ENCODE measurements at places on chromosomes 12 and 14. TPM values are rescaled to one million over a fixed set of nuclear protein-coding genes. Genes with fewer than 3 reads are reported as not detected.

GRCh38 chr12:118813778-118814357 is 167.5 kb upstream of the SRRM4 start:
- no peak for DNase-seq

DNA sequence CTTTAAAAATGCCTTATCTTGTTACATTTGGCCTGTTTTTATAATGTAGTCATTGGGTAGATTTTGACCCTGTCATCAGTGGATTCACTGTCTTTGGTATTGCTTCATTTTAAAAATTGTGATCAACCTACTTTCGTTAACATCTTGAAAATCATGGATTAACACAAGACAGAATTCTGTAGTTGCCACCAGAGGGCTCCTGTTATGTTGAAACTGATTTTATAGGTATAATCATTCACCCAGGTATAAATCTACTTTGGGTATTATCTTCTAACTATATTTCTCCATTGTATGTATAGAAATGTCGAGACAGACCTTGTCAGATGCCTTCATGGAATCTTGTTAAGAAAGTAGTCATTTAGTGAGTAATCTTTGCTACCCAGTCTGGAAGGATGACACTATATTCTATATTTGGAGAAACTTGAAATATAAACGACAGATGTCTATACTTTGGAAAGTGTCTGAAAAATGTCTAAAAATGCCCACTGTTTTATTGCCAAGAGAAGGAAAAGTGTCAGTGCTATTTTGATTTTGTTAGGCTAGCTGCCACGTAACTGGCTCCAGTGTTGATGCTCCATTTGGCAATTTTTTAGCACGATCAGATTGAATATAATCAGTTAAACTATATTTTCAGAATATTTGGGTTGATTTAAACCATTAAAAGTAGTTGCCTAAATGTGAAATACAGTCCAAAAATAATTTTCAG is 129.4 kb downstream of the PELI2 start:
- DNase-seq: peak; percentile 13

Gene ABCC9
- 0.67 TPM for total RNA-seq

DNA sequence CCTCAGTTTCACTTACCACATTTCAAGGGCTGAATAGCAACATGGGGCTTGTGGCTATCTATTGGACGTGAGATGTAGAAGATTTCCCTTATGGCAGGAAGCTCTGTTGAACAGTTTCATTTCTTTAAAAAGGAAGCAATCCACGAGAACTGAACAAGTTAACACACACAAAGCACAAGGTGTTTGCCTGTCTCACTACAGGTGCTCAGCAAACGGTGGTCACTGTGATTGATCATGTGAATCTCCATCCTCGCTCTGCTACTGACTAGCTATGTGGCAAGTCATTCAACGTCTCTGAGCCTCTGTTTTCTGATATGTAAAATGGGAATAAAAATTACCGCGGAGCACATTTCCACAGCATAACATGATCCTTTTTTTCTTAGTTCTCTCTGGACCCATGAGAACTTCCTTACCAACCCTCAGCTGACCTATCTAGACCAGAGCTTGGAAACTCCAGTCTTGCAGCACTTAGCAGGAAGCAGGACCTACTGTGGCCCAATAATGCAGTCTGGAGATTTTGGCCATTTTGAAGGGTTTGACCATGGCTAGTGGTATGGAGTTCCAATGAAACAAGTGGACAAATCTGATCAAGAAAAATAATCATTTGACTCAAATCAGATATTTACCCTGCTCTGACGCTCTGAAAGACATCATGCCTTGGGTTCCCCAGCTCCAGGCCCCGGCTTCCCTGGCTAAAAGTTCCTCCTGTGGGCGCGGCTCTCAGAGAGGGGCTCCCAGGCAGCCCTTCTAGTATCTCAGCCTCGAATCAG is 278.8 kb downstream of the ZFP36L1 start:
- DNase-seq: no peak

Gene CLEC4D
- not detected for total RNA-seq

Gene NOVA1
- not detected for total RNA-seq

- DNase-seq: peak; percentile 38
Measured at GRCh38 chr12:93518725-93519124, 51.4 kb downstream of the MRPL42 start.

DNA sequence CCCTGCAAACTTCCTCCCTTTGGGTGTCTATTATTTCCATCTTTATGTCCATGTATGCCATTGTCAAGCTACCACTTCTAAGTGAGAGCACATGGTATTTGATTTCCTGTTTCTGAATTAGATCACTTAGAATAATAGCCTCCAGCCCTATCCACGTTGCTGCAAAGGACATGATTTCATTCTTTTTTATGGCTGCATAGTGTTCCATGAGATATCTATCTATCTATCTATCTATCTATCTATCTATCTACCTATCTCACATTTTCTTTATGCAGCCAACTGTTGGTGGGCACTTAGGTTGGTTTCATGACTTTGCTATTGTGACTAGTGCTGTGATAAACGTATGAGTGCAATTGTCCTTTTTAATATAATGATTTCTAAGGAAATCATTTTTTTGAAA is 11.2 kb upstream of the MRPL42 start:
- no peak for DNase-seq

Gene ATP2A2
- 249 TPM for total RNA-seq

GRCh38 chr12:91240386-91241095 is 57.9 kb upstream of the DCN start:
- no peak for DNase-seq

Gene KRT80
- total RNA-seq: 3.3 TPM

DNA sequence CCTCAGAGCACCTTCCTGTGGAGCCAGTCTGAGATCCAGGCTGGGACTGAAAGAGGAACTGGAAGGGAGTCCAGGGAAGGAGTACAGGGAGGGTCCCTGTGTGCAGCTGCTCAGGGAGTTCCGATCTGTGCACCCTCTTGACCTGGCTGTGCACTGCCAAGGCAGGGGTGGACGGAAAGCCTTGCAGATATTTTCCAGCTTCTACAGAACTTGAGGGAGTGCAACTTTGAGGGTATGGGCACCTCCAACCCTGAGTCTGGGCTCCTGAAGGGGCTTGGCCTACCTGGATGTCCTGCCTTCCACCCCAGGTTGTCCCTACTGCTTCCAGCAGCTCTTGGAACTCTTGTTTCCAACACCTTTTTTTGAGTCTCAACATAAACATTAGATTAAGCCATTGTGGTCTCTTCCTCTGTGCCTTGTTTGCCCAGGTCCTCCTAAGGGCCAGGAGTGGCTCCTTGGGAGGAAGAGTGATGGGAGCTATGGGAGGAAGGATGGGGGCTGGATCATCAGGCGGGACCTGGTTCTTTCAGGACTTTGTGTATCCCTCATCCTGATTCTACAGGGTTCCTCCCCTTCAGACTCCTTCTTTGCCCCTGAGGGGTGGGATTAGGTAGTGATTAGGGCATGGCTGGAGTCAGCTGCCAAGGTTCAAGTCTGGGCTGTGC is 3.5 kb downstream of the KRT7 start:
- DNase-seq: no peak

DNA sequence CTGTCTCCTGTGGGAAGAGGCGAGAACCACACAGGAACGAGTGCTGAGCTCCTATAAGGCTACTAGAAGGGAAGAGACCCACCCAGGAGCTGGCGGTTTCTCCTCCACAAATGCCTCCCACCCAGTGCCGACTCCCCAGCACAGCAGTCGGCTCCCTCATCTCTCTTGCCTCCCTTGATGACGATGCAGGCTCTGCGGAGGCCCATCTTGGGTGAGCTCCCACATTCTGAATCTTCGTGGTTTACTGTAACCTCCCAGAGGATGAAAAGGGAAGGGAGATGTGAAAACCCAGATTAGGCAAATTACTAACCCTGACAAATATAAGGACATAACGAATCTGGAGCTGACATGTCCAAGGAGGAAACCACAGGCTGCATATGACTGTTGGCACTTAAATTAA is 23.8 kb downstream of the GRIN2B start:
- DNase-seq: no peak

DNA sequence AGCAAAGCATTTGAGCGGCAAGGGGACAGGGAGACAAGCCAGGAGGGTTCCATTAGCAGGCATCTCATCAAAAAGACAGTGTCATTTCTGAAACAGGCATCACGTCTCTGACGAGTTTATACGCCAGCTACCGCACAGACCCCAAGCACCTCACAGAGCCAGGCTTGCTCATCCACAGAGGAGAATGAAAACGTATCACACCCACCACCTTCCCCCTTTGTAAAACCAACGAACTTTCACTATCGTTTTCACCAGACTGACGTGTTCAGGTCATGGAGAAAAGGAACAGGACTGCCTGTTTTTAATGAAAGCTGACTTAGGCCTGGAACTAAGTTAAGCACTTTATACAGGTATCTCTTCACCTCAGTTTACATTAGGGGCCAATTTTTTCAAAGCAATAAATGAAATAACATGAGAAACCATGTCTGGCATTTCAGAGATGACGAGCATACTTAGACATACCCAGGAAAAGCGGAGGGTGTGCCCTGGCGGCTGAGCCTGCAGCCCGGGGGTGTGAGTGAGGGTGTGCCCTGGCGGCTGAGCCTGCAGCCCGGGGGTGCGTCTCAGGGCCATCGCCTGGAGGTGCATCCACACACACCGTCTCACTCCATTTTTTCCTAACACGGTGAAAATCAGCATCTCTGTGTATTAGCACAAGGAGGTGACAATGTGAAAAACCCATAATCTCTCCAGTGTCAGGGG is 41.9 kb downstream of the STX2 start:
- DNase-seq: no peak

Gene AGAP2
- total RNA-seq: 0.08 TPM

GRCh38 chr14:100892496-100893227 is 10.9 kb downstream of the RTL1 start:
- DNase-seq: no peak

DNA sequence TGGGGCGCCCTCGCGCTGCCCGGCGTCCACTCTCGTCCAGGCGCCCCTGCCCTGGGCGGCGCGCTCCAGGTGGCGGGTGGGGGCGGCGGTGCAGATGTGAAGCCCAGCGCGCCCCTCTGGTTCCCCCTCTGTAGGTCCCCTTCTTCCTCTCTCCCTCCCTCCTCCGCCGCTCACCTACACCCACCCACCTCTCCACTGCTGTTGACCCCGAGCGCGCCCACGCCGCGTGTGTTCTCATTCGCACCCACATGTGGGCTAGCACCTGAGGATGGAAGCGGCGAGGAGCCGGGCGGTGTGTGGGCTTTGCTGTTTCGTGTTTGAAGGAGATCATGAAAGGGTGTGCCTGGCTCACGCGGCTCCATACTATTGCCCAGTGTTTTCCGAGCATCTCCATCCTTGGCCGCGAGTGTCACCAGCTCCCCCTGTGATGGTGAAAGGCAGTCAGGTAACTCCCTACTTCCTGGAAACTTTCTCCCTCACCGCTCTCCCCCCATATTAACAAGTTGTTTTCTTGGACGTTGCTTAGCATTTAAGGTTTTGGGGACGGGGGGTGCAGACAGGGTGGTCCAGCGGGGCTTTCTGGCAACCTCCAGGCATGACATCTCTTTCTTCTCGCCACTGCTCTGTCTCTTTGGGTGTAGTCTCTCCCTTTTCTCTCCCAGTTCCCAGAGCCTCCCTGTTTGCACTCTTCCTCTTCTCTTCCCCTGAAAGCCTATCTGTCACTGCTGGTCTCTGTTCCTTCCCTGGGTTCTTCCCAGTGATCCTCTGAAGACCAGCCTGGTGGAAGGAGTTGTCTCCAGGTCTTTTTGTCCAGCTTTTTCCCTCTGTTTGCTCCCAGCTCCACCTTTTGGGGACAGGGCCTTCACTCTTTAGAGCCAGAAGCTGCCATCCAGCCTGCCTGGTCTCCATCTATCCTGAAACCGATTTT is 1.6 kb downstream of the CACNA1C start:
- DNase-seq: no peak

Gene ACSS3
- total RNA-seq: 0.93 TPM

DNA sequence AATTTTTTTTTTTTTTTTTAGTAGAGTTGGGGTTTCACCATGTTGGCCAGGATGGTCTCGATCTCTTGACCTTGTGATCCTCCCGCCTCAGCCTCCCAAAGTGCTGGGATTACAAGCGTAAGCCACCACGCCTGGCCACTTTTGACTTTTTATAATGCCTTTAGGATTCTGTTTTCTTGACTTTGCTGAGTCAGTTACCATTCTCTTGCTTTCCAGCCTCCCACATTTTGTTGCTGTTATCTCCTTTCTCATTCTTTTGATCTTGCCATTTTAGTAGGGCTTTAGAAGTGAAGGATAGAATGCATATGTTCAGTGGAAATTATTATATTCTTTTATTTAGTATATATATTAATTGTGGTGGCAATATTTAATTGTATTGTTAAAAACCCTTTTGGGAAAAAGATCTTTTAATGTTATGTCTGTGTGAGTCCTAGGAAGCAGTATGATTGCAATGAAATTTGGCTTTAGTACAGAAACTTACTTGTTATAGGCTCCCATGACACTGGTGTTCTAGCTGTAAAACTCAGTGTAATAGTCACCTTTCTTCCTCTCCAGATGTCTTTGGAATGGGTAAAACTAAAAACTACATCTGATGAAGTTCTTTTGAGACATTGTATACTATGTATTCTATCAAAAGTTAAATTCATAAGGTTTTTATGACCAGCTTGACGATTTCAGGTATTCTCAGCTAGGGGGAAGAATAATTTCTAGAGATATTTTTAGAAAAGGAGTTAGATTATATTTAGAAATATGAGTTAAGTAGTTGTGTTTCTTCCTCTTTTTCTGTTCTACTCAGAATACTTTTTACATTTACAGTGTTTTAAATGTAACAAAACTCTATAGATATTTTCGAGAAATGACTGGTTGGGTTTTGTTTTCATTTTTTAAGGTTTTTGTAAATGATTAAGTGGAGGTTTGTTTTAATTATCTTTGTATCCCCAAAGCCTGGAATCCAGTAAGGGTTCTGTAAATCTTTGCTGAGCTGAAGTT is 74.7 kb downstream of the APAF1 start:
- DNase-seq: no peak

DNA sequence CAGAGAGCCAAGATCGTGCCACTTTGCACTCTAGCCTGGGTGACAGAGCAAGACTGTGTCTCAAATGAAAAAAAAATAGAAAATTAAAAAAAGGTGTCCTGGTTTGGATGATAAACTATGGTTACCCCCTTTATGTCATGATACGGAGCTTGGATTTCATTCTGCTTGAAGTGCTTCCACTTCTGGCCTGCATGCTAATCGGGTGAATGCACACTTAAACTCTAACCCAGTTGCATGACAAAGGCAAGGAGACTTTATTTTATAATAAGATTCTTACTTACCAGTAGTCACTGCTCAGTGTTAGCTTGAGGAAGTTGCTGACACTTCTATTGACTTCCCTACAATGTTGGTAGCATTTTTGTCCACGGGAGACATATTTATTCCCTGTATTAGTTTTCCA is 24.3 kb downstream of the CFAP54 start:
- DNase-seq: no peak
